ENCODE measurements at places on chromosomes 7 and 10.

DNA sequence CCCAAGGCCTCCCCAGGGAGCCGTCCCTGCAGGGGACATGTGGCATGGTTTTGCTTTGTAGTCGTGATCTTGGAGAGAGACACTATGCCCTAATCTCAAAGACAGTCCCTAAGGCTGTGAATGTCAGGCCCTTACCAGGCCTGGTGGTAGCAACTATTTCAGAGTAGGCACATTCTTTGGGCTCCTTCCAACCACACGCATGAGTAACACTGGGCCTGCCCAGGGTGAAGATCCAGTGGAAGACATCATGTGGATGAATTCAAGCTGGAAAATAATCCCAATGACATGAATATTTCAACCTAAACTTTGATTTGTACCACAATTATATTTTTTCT is 39.5 kb upstream of the INSIG1 start:
- no peak for DNase-seq

DNA sequence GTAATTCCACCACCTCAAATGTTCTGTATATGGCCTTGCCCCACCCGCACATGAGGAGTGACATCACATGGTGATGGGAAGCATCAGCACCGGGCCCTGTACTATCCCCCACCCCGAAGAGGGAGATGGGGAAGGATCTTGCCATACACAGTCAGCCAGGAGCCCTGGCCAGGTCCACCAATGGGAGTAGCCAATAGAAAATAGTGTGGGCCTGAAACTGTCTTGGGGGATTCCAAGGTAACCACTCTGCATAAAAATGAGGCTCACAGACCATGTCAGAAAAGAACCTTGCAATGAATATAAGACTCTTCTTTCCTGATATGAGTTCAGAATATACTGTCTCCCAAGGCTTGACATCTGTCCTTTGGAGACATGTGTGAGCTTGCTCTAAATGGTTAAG is 51.1 kb downstream of the ADRB1 start:
- no peak for DNase-seq

DNA sequence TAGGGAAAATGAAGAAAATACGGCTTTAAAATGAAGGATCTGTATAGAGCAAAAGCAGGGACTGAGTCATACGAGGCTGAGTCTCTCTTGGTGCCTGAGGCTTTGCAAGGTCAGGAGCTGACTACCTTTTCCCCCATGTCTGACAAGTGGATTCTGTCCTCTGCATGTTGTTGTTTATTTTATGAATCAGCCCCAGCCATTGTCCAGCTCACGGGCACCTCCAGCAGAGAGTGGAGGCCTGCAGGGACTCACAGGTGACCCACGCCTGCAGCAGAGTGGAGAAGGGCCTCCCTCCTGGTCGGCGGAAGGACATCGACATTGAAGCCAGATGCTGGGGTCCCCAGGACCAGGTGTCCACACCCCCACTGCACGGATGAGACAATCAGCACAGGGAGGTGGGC is 233.9 kb downstream of the WDR37 start:
- no peak for DNase-seq

DNA sequence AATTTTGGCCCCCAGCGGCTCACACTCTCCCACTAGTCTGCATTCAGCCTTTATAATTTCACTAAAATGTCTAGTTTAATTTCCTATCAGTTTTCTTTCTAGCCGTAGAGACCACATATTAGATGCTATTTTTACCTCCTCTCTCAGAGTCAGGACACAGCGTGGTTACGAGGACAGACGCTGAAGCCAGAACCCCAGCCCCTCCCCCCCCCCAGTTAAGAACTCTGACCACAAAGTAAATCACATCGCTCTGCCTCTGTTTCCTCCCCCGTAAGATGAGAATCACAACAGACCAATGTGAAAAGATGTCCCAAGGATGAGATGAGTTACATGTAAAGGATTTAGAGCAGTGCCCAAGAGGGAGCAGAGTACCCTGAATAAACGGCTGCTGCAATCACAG is 11.1 kb upstream of the TARP start:
- DNase-seq, result no peak

DNA sequence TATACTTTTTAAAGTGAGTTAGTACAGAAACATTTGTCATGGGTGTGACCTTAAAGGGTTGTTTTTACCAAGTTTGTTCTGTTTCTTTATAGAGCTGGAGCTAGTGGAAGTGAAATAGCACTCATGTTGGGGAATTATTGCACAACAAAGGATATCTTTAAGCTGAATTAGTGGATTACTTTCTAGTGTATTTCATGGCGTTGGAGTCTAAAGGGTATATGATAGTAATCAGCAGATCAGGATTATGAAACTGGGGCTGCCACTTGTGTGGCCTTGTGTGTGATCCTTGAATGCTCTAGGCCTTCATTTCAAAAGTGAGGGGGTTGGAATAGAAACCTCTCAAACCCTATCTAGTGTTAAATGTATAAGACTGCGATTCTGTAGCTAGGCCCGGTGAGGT is 123.6 kb downstream of the LYZL1 start:
- DNase-seq, result no peak

DNA sequence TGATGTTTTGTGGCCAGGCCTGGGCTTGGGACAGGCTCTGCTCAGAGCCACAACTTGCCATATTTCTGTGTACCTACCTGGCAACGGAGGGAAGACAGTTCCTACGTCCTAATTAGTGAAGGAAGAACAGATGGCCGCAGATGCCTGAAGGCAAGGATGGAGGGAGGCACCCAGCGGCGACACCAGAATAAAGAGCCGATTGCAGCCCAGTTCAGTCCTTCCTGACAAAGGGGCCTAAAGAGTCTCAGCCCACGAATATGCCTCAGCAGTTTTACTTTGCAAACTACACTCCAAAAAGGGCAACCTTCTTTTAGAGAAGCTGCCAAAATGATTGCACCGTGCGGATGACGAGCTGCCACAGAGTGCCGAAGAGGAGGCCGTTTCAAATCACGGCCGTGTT is 585.8 kb downstream of the GLRX3 start:
- DNase-seq, result no peak

DNA sequence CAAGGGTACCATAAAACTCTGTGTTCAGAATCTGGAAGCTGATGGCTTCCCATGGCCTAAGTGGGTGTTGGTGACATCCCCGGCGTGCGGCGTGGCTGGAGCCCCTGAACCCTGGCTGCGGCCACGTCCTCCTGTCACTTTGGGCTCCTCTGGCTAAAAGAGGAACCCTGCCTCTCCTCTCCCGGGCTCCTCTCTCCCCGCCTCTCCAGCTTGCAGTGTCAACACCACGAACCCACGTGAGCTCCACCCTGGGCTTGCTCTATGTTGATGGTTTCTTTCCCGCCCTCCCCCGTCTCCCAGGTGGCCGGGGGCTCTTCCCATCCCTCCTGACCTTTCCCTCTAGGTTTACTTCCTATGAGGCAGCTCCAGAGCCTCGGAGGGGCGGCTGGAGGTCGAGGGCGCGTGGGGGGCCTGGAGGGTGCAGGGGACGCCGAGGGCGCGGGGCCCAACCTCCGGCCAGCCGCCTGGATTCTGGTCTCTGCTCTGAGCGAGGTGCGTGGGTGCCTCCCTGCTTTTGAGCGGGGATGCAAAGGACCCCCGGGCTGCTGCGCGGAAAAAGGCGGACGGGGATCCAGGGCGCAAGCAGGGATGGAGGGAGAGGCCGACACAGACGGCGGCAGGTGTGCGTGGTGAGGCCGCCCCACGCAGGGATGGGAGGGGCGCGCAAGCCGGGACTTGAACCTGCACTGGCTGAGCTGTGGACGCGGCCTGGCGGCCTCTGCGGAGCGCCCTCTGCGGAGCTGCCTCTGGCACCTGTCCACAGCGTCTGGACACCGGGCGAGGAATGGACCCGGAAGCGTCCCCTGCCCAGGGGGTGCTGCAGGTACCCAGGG is 115.5 kb upstream of the DIP2C start:
- no peak for DNase-seq

GRCh38 chr7:126937171-126937570 is 315.6 kb downstream of the GRM8 start:
- no peak for DNase-seq

- no peak for DNase-seq
Observed at GRCh38 chr10:65033957-65034356, 1512.8 kb downstream of the REEP3 start.

Measured in activated naive CD4-positive, alpha-beta T cell (primary cell).